ENCODE measurements at places on chromosomes 12 and 14. TPM values are rescaled to one million over a fixed set of nuclear protein-coding genes. Genes with fewer than 3 reads are reported as not detected.
A peak's percentile ranks its signal among the peaks of the same experiment; 100 is the strongest.

DNA sequence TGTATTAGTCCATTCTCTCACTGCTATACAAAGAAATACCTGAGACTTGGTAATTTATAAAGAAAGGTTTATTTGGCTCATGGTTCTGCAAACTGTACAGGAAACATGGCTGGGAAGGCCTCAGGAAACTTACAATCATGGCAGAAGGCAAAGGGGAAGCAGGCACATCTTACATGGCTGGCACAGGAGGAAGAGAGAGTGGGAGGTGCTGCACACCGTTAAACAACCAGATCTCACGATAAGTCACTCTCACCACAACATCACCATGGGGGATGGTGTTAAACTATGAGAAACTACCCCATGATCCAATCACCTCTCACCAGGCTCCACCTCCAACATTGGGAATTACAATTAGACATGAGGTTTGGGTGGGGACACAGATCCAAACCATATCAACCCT lies 191.8 kb upstream of the PLXNC1 start:
- DNase-seq, result no peak

- DNase-seq, result no peak
These were observed 142.8 kb downstream of the DACT1 start for GRCh38 chr14:58780605-58781004.

DNA sequence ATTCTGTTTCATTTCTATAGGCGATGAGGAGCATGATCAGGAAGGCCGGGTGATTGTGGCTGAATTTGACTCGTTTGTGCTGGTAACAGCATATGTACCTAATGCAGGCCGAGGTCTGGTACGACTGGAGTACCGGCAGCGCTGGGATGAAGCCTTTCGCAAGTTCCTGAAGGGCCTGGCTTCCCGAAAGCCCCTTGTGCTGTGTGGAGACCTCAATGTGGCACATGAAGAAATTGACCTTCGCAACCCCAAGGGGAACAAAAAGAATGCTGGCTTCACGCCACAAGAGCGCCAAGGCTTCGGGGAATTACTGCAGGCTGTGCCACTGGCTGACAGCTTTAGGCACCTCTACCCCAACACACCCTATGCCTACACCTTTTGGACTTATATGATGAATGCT lies 1.9 kb downstream of the APEX1 start:
- DNase-seq, result no peak

The HOXC6 gene
- total RNA-seq, result 0.89 TPM

GRCh38 chr12:124928095-124928911 lies 13.9 kb upstream of the UBC start:
- peak; percentile 61 for DNase-seq

DNA sequence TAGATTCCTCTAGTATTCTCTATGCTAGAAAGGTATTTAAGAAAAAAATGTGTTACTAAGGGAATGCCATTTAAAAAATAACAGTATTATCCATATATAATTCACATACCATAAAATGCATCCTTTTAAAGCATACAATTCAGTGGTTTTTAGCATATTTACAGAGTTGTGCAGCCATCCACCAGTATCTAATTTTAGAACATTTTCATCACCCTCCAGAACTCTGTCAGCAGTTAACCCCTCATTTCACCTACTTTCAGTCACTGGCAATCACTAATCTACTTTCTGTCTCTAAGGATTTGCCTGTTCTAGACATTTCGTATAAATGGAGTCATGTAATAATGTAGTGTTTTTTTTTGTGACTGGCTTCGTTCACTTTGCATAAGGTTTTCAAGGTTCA lies 33.4 kb downstream of the TBC1D15 start:
- DNase-seq, result no peak

- DNase-seq, result no peak
These were observed 72.4 kb downstream of the ATP2B1 start for GRCh38 chr12:89636052-89636775.

The CBLN3 gene
- total RNA-seq, result 1.1 TPM

The SMCO2 gene
- total RNA-seq, result not detected

The TCL1A gene
- not detected for total RNA-seq

The YARS2 gene
- 30.8 TPM for total RNA-seq

The GAPDH gene
- total RNA-seq, result 9,568 TPM

The PTGDR gene
- total RNA-seq, result not detected

- DNase-seq, result no peak
These were observed 100.7 kb downstream of the ELK3 start for GRCh38 chr12:96294831-96295230.

DNA sequence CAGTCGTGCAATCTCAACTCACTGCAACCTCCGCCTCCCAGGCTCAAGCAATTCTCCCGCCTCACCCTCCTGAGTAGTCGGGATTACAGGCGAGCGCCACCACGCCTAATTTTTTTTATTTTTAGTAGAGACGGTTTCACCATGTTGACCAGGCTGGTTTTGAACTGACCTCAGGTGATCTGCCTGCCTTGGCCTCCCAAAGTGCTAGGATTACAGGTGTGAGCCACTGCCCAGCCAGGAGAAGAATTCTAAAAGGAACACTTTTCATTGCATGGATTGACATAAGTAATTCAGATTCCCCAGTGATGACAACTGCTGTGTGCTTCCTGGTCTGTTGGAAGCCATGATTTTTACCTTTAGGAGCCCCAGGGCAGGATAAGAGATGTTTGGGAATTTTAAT lies 22.1 kb downstream of the DMAC2L start:
- no peak for DNase-seq

DNA sequence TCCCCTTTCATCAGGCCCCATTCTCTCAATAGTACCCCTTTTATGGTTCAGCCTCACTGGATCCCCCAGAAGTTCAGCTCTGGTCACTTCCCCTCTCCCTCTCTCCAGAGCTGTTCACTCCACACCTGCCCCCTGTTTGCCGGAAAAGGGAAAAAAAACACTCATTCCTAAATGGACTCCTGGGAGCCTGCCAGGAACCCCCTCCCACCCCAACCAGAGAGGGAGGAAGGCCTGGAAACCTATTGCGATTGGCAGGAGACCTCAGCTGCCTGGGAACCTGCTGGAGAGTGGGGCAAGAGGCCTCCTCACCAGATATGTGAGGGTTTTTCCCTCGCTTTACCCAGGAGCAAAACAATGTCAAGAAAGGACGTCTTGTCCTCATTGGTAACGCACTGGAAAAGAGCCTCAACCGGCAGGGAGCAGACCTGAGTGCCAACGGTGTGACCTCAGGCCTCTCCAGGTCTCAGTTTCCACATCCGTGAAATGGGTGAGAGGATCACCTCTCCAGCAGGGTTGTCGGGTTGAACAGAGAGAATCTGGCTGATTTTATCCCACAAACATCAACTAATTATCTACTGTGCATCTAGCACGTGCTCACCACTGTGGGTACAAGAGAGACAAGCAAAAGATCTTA lies 4.6 kb downstream of the DTX1 start:
- no peak for DNase-seq

- DNase-seq, result no peak
These were observed 27.4 kb downstream of the PZP start for GRCh38 chr12:9180810-9181209.

The KRT75 gene
- not detected for total RNA-seq

GRCh38 chr12:124428792-124429281 lies 133.9 kb downstream of the RFLNA start:
- DNase-seq, result no peak

The PTPRR gene
- total RNA-seq, result 0.78 TPM

The NTN4 gene
- total RNA-seq, result 86.7 TPM

DNA sequence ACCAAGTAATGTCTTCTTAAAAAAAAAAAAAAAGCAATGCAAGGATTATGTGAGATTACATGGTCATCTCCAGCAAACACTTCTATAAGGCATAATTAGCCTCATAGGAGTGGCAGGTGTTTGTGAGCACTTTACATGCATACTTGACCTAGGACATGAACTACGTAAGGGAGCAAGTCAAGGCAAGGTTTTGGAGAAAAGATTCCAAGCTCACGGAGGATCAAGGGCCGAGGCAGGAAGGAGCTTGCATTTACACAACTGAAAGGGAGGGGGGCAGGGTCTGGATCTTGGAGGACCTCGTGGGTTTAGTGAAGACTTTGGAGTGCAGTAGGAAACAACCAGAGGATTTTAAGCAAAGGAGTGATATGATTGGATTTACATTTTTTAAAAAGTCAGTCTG lies 112.5 kb downstream of the CCER1 start:
- DNase-seq, result no peak

The RNASE4 gene
- total RNA-seq, result 36.7 TPM

GRCh38 chr12:122753319-122753650 lies 661 bp downstream of the DENR start:
- DNase-seq, result no peak

GRCh38 chr14:105473033-105473676 lies 1.5 kb upstream of the CRIP2 start:
- DNase-seq, result no peak

DNA sequence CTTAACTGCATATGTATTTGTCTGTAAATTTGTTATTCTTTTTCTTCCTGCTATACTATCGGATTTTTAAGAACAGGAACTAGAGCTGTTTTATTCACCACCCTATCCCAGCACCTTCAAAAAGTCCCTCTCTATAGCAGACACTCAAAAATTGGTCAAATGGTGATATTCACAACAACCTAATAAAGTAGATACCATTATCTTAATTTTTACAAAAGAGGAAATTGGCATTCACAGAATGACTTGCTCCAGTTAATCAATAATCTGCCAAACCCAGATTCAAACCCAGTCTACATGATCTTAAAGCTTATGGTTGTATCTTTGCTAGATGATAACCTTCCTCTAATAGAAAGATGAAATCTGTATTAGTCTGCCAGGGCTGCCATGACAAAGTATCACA lies 426.6 kb downstream of the EGLN3 start:
- DNase-seq, result no peak

- no peak for DNase-seq
These were observed 62.3 kb upstream of the TMPO start for GRCh38 chr12:98453070-98453469.

The SALL2 gene
- total RNA-seq, result 0.67 TPM

- no peak for DNase-seq
These were observed 10.3 kb downstream of the PACS2 start for GRCh38 chr14:105324871-105325270.

DNA sequence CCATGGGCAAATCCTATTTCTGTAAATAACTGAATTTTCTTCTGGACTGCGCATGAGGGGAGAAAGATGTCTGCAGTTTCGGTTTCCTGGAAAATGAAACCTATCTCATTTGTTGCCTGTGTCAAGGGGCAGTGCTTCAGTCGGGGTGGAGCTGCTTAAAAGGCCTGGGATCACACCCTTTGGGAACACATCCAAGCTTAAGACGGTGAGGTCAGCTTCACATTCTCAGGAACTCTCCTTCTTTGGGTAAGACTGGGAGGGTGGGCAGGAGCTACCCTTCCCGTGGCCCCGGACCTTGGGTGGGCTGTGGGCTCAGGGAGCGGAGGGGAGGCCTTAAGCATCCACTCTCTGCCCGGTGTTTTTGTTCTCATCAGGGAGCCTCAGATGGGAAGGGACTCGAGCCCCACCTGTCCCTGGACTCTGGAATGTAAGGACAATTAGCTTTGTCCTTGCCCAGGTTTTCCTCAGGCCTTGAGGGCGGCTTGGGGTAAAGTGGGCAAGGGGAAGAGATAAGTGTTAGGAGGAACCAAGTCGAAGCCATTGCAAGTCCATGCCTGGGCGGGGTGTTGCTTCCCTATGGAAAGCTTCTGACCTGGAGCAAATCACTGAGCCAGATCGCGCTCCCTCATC lies at the start of gene IFI27:
Gene IFI27 (plus strand): TSS at position 185 of the 630 bp plus-strand sequence.
- peak; percentile 36 for DNase-seq

- DNase-seq, result no peak
These were observed 1954.6 kb upstream of the FLRT2 start for GRCh38 chr14:83575301-83575700.

- peak; percentile 34 for DNase-seq
These were observed 76.8 kb downstream of the HSD17B6 start for GRCh38 chr12:56839915-56840325.

The TRHDE gene
- total RNA-seq, result not detected

GRCh38 chr12:125210104-125210755 lies 145.0 kb downstream of the AACS start:
- DNase-seq, result no peak

The DTX1 gene
- total RNA-seq, result not detected

The WSCD2 gene
- not detected for total RNA-seq

The GYS2 gene
- not detected for total RNA-seq

GRCh38 chr12:42240131-42240750 lies 2.2 kb upstream of the YAF2 start:
- no peak for DNase-seq

The BRI3BP gene
- total RNA-seq, result 23.3 TPM

DNA sequence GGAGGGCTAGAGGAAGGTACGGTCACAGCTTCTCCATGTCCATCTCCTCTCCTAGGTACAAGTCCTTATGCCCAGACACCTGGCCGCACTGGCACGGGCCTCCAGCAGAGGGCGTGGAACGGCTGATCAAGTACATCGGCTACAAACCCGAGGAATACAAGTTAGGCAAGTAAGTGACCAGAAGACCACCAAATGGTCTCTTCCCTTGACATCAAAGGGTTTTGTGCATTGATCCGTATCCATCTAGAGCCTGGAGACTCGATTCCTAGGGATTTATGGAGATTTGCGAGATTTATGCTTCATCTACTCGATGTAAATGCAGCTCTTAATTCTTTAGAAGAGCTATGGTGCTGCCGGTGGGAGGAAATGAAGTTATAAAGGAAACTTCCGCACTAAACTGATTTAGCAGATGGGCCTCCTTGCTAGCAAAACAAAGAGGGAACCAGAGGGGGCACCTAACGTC lies 44.2 kb downstream of the KCTD10 start:
- peak; percentile 79 for DNase-seq

GRCh38 chr12:87597114-87597513 lies 432.1 kb downstream of the C12orf50 start:
- DNase-seq, result no peak

The ADCY4 gene
- 0.40 TPM for total RNA-seq

DNA sequence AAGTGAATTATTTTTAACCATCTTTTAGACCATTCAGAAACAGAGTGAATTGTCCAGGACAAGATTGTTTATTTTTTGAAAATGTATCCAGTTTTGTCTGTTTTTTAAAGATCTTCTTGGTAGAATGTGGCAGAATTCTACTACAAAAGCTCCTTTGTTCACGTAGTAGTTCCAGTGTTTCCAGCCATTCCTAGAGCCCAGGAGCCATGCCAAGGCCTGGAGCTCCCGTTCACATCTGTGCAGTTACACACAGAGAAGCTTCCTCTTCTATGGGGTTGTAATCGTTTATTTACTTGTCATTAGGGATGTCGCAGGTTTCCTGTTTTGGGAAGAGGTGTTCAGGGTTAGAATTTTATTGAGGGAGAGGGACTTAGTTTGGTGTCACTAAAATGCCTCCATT lies 409.8 kb downstream of the NPAS3 start:
- no peak for DNase-seq

Measured in NCI-H460 (cell line).